Central memory CD8-positive, alpha-beta T cell (primary cell): ENCODE measurements at places on chromosomes 1 and 21.
A peak's percentile ranks its signal among the peaks of the same experiment; 100 is the strongest.

- H3K4me3 ChIP-seq, result no peak overlapping the region
- DNase-seq, result no peak
- no peaks in the 10 kb centered on the region for H3K36me3 ChIP-seq
These were observed 11.4 kb downstream of the FLG2 start for GRCh38 chr1:152348447-152348846.

DNA sequence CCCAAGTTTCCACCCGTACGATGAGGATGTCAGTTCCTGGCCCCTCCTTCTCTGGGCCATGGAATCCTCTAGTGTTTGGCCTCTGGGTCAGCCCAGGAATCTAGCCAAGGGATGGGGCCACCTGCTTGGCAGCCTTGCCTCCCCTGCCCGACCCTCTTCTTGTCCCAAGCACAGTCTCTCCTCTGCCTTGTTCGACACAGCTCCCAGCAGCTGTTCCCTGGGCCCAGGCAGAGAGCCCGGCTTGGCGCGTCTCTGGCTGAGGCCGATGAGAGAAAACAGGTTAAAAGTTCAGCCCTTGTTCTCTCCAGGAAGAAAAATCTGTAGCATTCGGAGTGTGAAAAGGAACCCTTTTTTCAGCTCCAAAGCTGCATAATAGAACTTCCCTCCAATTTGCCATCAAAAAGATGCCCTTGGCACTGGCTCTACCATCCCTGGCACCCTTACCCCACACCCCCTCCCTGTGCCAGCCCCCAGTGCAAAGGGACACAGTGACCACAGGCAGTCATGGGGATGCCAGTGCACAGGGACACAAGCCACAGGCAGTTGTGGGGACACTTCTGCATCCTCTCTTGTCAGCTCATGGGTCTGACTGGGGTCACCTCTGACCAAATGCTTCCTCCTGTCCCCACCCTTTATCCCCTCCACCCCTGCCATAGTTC lies 68.4 kb downstream of the EPHB2 start:
- peaks cover 24% of the 10 kb centered on the region for H3K27me3 ChIP-seq
- H3K27ac ChIP-seq, result no peak overlapping the region
- DNase-seq, result no peak
- H3K4me1 ChIP-seq, result no peaks in the 10 kb centered on the region

DNA sequence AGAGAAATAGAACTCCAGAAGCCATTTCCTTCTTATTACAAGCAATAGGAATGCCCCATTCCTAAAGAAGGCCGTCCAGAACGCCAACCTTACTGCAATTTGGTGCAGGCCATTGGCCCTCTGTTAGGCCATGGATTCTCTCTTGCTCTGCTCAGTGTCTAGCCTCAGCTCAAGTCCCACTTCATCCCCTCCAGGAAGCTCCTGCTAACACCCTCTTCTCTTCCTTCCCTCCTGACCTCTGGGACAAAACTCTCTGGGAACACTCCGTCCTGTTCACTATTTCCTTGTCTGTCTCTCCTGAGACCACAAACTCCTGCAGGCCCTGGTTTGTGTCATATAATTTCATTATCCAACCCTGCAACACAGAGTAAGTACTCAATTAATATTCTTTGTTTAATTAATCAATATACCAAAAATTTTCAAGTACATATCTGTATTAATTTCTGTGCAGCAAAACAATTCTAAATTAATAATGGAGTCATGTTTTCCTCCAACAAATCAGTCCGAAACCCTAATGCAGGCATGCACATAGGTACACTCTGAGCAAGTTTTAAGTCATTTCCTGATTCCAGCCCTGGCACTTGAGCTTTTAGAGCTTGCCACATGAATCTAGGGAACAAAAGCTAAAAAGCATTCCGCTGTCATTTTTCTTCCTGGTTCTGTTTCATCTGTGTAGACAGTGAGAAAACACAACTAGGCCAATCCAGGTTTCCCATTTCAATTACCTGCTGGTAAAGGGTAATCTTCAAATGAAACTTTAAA lies 245.3 kb downstream of the SETD4 start:
- H3K27me3 ChIP-seq, result peaks cover 37% of the 10 kb centered on the region
- DNase-seq, result no peak

DNA sequence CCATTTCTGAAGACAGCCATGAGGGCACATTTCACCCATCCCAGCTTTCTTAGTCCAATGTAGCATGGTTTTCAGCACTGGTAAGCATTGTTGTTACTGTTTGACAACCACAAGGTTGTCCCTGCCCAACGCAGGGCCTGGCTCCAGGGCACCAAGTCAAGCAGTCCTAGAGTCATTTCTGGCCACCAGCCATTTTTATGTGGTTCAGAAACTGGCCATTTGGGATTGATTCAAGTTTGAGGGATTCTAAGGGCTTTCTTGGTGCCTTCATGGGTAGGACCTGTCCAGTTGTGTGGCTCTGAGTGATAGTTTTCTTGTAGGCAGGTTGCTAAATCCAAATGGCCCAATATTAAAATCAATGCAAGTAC lies 535.4 kb upstream of the USP24 start:
- no peak overlapping the region for H3K27ac ChIP-seq
- H3K36me3 ChIP-seq, result peaks cover 3% of the 10 kb centered on the region
- no peak overlapping the region for H3K4me3 ChIP-seq
- DNase-seq, result no peak

- peaks cover 9% of the 10 kb centered on the region for H3K4me1 ChIP-seq
- no peaks in the 10 kb centered on the region for H3K36me3 ChIP-seq
- no peak overlapping the region for H3K4me3 ChIP-seq
- peaks cover 20% of the 10 kb centered on the region for H3K27me3 ChIP-seq
These were observed 137.1 kb downstream of the ETS2 start for GRCh38 chr21:38942748-38943211.

- H3K27me3 ChIP-seq, result no peaks in the 10 kb centered on the region
- no peak for DNase-seq
- H3K36me3 ChIP-seq, result no peaks in the 10 kb centered on the region
These were observed 15.5 kb downstream of the MAP3K7CL start for GRCh38 chr21:29145852-29146453.

DNA sequence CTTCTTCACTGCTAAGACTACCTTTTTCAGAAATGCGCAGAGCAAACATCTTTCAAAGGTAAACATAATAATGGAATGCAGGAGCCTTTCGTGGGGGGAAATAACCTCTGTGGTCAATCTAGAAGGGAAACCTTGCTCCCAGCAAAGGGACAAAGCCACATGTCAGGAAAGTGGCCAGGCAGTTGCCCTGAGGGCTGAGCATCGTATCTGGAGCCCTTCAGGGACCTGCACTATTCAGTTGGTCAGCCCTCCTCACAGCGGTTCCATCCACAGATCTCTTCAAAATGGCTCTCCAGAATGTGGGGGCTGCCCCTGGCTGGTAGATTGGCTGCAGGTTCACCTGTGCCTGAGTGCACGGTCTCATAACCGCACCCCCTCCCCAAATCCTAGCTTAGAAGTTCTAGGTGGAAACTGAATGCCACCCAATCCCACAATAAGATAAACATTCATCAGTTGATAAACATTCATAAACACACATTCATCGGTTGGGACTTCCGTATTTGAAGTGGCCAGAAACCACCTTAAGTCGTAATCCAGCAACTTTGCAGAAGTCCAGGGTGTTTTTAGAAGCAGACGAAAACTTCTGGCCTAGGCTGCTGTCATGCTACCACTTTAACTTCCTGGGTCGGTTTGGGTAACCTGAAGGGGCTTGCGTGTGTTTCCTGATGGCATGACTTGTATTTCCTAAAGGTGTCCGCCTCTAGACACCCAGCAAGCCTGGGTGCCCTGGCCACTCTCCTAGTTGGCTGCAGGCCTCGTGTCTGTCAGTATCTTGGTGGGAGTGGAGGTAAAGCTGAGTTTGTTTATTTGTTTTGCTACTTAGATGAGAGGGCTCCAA lies 50.5 kb downstream of the RASSF5 start:
- H3K27ac ChIP-seq, result peak overlapping the region; percentile 85
- no peak for DNase-seq
- H3K27me3 ChIP-seq, result no peaks in the 10 kb centered on the region

DNA sequence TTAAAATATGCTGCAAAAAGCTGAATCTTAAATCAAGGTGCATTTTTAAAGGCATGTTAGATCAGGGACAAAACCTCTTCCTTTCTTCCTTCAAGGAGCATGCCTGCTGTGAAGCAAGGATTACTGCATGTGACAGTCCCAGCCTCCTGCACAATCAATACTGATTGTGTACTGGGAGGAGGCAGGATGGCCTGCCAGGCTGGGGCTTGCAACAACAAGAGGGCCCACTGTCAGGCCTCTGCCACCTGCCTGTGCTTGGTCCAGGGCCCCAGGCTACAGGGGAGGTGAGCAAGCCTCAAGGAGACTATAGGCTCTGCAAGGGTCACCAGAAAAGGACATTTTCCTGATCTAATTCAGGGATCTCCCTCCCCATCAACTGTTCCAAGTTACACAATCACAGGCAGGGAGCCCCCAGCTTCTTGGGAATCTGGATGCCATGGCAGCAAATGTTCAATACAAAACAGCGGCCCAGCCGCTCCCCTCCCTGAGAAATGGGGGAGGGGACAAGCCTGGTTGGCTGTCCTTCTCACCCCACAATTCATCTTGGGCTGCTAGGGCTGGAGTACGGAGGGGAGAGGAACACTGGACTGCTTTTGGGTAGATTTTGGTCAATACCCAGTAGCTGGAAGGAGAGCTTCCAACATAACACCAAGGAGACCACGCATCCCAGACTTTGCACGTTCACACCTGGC lies 76.7 kb downstream of the SSBP3 start:
- no peak overlapping the region for H3K4me3 ChIP-seq
- H3K27ac ChIP-seq, result no peak overlapping the region
- H3K36me3 ChIP-seq, result peaks cover 1% of the 10 kb centered on the region
- peaks cover 84% of the 10 kb centered on the region for H3K4me1 ChIP-seq
- no peaks in the 10 kb centered on the region for H3K27me3 ChIP-seq
- DNase-seq, result no peak

GRCh38 chr1:6783936-6784559 lies 1.2 kb upstream of the CAMTA1 start:
- H3K27me3 ChIP-seq, result no peaks in the 10 kb centered on the region
- H3K36me3 ChIP-seq, result peaks cover 12% of the 10 kb centered on the region
- H3K27ac ChIP-seq, result peak overlapping the region; percentile 87
- H3K4me1 ChIP-seq, result peaks cover 29% of the 10 kb centered on the region
- H3K4me3 ChIP-seq, result peak overlapping the region; percentile 89

GRCh38 chr1:66168948-66169671 lies 364.8 kb upstream of the SGIP1 start:
- no peak for DNase-seq
- H3K4me1 ChIP-seq, result no peaks in the 10 kb centered on the region
- no peak overlapping the region for H3K4me3 ChIP-seq
- no peaks in the 10 kb centered on the region for H3K36me3 ChIP-seq
- peaks cover 43% of the 10 kb centered on the region for H3K27me3 ChIP-seq
- no peak overlapping the region for H3K27ac ChIP-seq

- H3K4me3 ChIP-seq, result peak overlapping the region; percentile 83
- no peaks in the 10 kb centered on the region for H3K27me3 ChIP-seq
- DNase-seq, result peak; percentile 64
- peaks cover 78% of the 10 kb centered on the region for H3K36me3 ChIP-seq
- H3K27ac ChIP-seq, result peak overlapping the region; percentile 95
These were observed 65.9 kb downstream of the PIK3CD start for GRCh38 chr1:9717193-9718005.

- no peaks in the 10 kb centered on the region for H3K27me3 ChIP-seq
- no peak overlapping the region for H3K4me3 ChIP-seq
- no peak for DNase-seq
- H3K36me3 ChIP-seq, result peaks cover 3% of the 10 kb centered on the region
- no peak overlapping the region for H3K27ac ChIP-seq
These were observed 139.1 kb downstream of the PEX14 start for GRCh38 chr1:10613861-10614260.

DNA sequence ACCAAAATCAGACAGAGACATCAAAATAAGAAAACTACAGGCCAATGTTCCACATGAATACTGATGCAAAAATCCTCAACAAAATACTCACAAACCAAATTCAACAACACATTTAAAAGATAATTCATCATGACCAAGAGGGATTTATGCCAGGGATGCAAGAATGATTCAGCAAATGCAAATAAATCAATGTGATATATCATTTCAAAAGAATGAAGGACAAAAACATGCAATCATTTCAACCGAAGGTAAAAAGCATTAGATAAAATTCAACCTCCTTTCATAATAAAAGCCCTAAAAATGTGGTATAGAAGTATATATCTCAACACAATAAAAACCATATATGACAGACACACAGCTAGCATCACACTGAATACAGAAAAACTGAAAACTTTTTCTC lies 81.5 kb upstream of the LYPLAL1 start:
- no peaks in the 10 kb centered on the region for H3K4me1 ChIP-seq
- H3K4me3 ChIP-seq, result no peak overlapping the region
- DNase-seq, result no peak
- H3K27ac ChIP-seq, result no peak overlapping the region

DNA sequence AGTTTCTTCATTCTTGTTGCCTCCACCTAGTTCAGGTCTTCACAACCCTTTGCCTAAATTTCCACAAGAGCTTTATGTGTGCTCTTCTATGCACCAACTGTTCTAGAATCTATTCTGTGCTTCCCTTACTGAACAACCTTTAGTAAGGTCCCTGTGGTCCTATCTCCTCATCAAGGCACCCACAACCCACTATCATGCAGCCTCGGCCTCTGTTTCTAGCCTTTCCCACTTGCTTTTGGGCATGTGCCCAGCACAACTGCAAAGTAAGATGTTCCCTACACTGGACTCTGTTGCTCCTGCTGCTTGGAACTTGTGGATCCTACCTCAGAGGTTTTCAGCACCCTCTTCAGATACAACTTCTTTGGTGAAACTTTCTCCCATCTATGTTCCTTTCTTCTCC lies 2.4 kb upstream of the IER5 start:
- H3K27ac ChIP-seq, result no peak overlapping the region
- DNase-seq, result no peak
- peaks cover 21% of the 10 kb centered on the region for H3K36me3 ChIP-seq
- peaks cover 29% of the 10 kb centered on the region for H3K4me1 ChIP-seq
- H3K4me3 ChIP-seq, result no peak overlapping the region

DNA sequence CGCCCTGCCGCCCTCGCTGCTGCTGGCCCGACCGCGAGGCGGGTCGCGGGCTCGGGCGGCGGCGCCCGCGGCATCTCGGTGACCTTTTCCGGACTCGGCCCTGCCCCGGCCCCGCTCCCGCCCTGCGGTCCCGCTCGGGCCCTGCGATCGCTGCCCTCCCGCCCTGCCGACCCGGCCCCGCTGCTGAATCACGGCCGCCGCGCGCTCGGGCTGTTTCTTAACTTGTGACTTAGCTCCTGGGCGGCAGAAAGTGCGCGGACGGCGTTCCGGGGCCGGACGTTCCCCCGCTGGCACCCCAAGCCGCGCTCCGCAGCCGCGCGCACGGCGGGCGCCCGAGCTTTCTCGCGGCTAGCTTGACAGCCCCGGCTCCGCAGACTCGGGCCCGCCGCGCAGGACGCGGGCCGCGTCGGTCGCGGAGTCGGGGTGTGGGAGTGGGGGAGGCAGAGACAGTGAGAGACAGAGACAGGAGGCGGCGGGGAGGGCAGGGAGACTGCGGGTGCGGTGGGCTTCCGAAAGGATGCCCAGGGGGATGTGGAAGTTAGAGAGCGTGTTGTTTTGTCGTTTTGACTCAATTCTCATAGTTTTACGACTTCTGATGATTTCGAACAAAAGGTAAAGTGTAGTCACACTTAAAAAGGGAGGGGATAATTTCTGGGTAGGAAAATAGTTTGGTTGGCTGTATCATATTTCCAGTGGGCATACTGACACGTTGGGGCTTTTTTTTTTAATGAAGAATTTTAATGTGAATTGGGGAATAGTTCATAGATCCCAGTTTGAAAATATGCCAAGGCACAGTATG lies 49.8 kb downstream of the PRDM2 start:
- peak overlapping the region; percentile 96 for H3K4me3 ChIP-seq
- peaks cover 45% of the 10 kb centered on the region for H3K36me3 ChIP-seq
- peak overlapping the region; percentile 91 for H3K27ac ChIP-seq
